ENCODE measurements at places on chromosomes 4 and X.

DNA sequence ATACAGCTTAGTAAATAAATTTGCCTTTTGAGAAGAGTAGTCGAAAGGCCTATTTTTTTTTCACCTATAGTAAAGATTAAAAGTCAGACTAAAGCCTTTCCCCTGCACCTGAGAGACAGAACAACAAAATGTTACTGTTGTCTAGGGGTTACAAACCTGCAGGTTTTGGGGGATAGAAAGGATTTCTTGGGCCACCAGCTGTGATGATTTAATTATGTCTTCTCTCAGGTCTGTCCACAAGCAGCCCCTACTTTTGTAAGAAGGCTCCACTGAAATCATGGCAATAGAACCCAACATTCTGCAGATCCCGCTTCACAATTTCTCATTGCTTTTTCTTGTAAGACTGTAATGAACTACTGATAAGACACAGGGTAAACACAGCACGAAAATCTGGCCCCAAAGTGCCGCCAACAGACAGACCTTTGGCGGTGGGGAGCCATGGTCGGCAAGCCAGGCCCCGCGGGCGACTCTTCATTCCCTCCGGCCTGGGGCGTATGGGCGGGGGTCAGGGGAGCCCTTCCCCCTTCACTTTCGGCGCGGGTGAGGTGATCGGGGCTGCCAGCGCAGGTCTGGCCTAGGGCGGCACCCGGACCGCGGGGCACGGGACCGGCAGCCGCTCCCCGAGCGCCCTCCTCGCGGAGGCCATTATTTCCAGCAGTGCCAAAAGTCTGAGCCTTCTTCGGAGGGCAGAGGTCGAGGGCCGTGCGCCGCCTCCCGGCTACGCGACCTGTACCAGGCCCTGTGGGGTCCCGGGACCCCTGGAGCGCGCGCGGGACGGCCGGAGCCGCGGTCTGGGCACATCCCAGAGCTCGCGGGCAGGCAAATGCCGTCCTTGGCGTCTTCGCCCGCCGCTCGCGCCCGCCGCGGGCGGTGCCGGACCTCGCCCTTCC lies 812 bp upstream of the KDM6A start:
- peak; percentile 74 for DNase-seq

- no peak for DNase-seq
These were observed 86.7 kb downstream of the RFC1 start for GRCh38 chr4:39279416-39279815.

- DNase-seq = no peak
These were observed 3.1 kb upstream of the RFC1 start for GRCh38 chr4:39369301-39369700.

GRCh38 chr4:78553529-78554060 lies 2.0 kb downstream of the ANXA3 start:
- no peak for DNase-seq

DNA sequence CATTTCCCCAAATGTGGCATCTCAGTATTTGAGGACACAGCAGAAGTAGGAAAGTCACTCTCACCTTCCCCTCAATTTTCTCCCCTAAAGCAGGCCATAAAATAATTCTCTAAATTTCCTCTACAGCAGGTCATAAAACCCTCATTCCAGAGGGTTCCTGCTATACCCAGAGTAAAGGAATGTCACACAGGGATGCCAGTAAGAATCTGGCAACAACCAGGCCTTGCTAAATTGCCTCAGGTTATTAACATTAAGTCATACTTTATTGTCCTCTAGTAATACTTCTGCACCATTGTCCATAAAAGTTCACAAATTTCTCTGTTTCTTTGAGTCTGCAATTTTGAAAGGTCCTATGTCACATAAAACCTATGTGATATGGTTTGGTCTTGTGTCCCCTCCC lies 685.7 kb upstream of the SLIT2 start:
- DNase-seq = no peak

- DNase-seq = peak; percentile 91
These were observed at the start of gene WNK3 for GRCh38 chrX:54357414-54358377. TSS of gene WNK3 (minus strand) at chrX:54358046.

DNA sequence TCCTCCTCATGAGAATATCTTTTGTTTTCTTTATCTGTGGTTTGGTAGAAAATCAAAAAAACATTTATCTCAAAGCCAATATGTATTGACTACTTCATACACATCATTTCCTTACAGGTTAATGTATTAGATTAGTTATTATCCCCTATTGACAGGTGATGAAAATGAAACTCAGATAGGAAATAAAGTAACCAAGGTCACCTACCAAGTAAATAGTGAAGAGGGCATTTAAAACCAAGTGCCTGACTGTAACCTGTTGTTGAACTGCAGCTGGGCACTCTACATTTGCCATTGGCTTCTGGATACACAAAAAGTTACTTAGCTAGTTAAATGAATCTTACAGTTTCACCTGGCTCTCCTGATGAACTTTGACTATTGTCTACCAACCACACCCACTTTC lies 41.4 kb upstream of the CTSO start:
- DNase-seq = no peak

DNA sequence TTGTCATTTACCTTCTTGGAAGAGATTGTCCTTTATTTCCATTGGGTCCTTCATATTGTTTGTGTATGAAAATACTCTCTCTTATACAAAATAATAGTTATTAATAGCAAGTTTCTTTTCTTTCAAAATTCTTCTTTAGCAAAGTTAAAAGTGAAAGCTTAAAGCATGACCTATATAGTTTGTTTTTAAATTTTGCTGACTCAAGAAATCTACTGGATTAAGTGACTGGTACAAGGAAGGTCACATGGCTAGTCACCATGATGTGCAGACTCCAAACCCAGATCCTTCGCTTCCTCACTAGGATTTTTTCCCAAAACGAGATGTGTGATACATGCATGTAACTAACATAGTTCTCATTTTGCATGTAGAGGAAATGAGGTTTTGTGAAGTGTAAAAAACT lies 322.7 kb downstream of the FRMPD4 start:
- no peak for DNase-seq

DNA sequence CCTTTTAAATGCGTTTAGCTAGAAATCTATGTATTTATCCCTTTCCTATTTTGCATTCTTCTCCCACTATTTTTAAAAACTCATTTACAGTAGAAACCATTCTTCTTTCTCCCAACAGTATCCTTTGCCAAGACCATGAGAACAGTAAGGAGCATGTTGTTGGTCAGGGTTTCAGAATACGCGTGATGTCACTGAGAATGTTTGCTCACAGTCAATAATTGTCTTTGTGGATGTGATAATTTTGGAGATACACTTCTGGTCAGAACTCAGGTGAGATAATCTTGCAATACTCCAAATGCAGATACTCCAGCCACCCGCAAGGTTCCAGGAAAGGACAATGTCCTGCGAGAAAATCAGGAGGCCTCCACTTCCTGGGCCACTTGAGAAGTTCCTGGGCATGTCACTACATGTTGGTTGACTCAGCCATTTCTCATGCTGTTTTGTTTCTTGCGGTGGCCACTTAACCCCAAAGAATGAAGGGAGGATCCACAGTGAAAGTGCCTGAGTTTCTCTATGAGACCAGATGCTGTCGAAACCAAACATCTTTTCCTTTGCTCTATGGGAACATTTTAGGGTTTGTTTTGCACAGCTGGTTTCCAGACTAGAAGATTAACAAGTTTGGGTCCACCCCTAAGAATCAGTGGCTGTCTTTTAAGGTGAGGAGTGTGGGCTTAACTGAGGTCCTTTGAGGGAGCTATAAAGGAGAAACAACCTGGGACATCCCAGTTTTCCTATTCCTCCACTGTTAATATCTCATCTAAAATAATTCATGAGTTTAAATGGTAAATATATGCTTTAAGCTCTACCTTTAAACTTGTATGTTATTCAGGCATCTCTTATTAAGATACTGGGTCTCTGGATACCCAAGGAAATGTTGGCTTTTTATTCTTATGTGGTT lies 116.0 kb downstream of the SOWAHB start:
- DNase-seq = no peak

DNA sequence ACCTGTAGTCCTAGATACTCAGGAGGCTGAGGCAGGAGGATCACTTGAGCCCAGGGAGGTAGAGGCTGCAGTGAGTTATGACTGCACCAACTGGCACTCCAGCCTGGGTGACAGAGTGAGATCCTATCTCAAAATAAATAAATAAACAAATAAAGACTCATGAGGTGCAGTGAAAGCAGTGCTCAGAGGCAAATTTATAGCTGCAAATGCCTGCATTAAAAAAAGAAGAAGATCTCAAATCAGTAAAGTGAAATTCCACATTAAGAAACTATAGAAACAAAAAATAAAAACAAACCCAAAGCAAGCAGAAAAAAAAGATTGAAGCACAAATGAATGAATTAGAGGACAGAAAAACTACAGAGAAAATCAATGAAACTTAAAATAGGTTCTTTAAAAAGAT lies 22.5 kb upstream of the HSD17B13 start:
- DNase-seq = no peak

GRCh38 chr4:148114436-148114835 lies 327.8 kb downstream of the NR3C2 start:
- DNase-seq = no peak

DNA sequence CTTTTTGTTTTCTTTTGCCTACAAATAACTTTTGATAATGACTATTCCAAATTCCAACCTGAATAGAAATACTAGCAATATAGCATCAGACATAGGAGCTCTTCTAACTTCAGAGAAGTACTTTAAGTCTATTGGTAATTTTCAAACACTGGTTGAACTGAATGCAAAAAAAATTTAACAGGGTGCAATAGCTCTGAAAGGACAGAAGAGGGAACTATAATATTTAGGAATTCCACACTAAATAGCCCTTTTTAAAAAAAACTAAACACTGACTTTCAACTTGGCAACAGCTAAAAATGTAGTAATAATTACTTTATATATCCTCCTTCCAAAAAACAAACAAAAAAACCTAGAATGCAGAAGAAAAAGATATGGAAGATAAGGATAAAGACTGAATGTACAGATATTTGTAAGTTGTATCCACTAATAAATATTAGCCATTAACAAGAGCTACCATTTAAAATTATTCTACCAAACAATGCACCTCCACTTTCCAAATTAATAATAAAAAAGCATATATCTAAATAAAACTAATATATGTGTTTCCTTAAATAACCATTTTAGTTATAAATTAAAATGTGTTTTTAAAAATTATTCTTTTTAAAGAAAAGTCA lies 81.4 kb downstream of the FBXW7 start:
- peak; percentile 8 for DNase-seq

DNA sequence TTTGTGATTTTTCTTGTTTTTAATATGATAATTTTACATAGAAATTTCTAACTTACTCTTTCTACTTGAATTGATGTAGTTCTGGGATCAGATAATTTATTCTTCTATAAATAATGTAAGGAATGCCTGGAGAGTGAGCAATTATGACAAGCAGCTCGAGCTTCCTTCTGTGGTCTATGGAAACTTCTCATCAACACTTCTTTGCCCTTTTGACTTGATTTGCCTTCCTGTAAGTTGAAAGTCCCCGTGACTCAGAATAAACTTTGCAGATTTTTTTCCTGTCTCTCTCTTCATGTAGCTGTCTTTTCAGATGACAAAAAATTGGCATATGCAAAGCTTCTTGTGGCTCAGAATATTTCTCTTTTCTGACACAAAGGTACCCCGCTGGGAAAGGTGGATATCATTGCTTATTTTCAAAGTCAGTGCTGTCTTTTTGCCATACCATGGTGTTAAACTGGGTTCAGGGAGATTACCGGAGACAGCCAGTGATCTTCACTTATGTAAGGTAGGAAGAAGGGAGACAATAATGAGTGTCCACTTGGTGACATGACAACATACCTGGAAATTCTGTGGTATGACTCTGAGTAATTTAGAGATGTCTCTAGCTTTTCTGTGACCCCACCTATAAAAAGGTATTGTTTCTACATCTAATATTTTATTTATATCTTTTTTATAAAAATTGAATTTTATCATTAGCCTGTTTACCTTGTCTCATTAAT lies 278.6 kb upstream of the GNPDA2 start:
- DNase-seq = no peak

GRCh38 chr4:7222521-7222920 lies 30.2 kb downstream of the SORCS2 start:
- no peak for DNase-seq

GRCh38 chr4:139972305-139972704 lies 181.7 kb downstream of the MAML3 start:
- no peak for DNase-seq

GRCh38 chr4:188719794-188720193 lies 580.6 kb downstream of the TRIML1 start:
- no peak for DNase-seq

DNA sequence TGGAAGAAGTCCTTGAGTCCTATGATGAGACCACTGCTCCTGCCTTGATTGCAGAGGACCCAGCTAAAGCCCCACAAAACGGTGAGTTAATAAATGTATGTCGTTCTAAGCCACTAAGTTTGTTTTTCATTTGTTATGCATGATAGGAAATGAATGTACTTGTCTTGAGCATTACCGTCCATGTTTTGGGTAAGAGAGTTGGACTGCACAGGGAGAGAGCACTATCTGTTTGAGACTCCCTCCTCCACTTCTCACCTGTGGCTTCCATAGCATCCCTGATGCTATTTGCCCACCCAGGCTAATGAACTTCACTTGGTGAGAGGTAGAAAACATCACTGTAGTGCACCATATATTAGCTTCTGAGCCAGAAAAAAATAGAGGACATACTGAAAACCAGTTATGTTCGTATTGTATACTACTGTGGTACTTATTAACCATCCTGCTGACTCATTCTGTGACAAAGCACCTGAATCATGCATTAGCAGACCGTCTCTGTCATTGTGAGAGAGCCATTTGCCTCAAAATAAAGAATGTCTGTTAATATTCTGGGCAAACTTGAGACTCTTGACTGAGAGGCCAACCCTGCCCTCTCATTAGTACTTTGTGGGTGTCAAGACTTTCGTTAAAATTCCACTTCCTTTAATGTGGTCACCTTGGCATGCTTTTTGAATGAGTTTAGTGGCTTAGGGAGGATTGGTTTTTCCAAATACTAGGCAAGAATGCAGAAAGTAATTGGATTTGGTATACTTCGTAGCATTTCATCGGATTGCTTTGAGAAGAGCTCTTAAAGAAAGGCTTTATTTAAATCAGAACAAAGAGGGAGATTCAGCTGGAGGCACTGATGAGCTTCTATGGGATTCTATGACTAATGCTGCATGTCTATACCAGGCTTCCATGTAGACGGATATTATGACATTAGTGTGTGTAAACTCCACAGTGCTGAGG lies 99.3 kb upstream of the GRPR start:
- no peak for DNase-seq

- DNase-seq = no peak
These were observed 93.0 kb upstream of the PRKG2 start for GRCh38 chr4:81307991-81308390.

- DNase-seq = no peak
These were observed 33.1 kb upstream of the RBPJ start for GRCh38 chr4:26287756-26288155.

DNA sequence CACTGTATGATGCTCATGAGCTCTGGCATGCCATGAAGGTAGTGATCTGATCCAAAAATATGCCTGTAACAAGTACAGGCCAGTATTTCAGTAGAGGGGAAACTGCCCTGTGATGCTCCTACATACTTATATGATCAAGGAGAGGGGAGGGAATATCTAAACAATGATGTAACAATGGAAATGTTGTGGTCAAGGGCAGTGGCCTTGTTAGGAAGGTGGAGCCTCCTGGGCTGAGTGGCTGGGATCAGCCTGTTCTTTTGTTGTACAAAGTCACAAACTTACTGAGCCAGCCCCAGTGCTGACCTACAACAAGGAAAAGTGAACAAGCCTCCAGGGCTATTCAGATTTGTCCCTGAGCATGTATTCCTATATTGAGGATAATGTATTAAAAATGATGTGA lies 70.3 kb downstream of the ANXA10 start:
- no peak for DNase-seq

- DNase-seq = no peak
These were observed 4.3 kb upstream of the MID1IP1 start for GRCh38 chrX:38796946-38797345.
